ENCODE measurements at places on chromosomes 7 and 10.

DNA sequence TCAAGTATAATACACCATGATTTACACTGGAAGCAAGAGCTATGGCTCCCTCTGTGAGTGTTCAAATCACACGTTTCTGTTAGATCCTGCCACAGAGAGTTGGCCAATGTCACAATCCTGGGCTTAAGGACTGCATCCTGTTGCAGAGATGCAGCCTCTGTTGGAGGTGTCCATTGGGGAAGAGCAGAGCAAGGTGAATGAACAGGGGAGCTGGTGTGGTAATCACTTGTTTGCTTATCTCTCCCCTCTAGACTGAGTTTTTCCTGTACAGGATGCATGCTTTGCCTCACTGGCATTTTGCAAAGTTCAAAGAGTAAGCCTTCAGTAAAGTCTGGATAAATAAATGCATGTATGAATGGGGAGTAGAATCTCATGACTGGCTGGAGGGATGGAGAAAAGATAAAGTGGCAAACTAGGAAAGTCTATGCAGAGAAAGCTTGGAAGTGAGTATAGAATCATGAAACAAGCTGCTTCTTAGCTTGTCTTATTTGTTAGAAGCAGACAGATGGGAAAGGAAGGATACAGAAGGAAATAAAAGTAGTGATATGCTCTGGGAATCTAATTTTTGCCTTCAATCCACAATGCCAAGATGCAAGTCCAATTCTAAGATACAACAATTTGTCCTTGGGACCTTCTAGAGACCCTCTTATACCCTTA lies 605.9 kb downstream of the KCNMA1 start:
- no peak for DNase-seq

DNA sequence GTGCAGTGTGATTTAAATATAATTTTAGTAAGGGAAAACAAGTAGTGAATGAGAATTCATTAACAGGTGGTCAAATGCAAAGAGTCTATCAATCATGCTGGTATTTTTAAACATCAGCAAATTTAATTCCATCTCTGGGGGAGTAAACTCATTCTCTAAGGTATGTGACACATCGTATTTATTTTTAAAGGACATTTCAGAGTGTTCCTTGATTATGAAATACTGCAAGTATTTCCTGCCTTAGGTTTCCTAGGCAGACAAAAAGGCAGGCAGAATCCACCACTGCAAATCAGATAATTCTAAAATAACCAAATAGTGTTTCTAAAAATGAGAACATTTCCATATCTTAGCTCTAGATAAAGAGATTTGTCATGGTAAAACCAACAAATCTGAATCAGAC lies 193.8 kb downstream of the LRRTM3 start:
- DNase-seq = no peak

- no peak for DNase-seq
Measured at GRCh38 chr10:17352583-17352982, 101.8 kb downstream of the ST8SIA6 start.

GRCh38 chr7:37768611-37769010 lies 79.8 kb upstream of the NME8 start:
- DNase-seq = no peak

- DNase-seq = no peak
Measured at GRCh38 chr7:46716926-46717325, 795.9 kb upstream of the IGFBP3 start.

GRCh38 chr7:134834689-134835462 lies 55.4 kb downstream of the CALD1 start:
- DNase-seq = no peak

DNA sequence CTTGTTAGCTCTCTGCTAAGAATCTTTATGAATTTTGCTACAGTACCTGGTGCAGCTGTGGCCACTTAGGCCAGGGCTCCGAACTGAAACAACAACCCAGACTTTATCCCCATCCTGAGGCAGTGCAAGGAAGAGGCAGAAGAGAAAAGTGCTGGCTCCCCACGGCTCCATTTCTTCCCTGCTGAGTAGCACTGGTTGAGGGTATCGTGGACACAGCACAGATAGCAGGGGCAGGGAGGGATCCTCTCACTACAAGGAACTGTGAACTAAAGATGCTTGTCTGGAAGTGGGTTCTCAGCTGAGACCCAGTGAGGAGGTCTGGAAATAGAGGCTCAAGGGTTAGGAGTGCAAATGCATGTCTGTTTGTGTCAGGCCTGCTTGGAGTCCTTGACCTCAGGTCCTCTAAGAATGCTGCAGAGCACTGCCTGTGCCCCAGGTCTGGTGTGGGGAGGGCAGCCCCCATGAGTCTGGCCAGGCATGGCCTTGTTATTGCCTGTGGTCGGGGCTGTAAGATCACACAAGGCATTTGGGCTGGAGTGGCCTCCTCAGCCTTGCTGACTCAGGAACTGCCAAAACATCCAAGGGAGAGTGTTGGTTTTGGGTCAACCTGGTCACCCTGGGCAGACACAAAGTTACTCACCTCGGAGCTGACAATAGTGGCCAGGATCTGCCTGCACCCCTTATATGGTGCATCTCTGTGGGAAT lies 58.1 kb downstream of the DMBT1 start:
- peak; percentile 27 for DNase-seq

DNA sequence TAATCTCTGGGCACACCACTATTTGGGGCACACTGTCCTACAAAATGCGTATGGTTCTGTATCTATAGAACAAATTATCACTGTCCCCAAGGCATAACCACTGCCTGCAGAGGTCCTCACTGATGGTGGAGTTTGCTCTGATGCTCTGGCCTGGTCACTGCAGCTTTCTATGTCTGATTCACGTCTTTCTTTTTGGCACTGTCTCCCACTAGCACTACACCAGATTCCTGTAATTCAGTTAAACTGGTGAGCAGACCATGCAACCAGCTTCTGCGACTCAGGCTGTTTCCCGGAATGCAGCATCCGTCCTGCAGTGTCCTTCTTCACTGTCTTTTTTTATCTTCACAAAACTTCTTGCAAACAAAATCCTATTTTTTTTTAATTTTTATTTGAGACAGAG lies 112.8 kb downstream of the KLF6 start:
- DNase-seq = no peak

DNA sequence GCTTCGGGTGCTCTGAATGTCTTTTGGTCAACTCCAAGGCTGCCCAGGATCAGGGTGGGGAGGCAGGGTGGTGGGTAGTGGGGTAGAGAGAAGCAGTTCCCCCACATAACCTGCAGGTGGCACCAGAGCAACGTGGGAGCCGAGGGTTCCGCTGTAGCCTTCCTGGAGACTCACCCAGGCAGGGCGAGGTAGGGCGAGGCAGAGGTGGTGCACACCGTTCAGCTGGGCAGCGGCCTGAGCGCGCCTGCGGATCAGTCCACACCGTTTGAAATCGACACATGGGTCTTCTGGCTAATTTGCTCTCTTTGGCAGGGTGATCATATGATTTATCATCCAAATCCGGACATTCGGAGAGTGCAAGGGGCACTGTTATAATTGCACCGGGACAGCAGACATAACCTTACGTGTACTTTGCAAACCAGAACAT lies 41.4 kb upstream of the MAP3K8 start:
- DNase-seq = peak; percentile 91

GRCh38 chr7:3107228-3107763 lies 63.6 kb upstream of the CARD11 start:
- DNase-seq = no peak

DNA sequence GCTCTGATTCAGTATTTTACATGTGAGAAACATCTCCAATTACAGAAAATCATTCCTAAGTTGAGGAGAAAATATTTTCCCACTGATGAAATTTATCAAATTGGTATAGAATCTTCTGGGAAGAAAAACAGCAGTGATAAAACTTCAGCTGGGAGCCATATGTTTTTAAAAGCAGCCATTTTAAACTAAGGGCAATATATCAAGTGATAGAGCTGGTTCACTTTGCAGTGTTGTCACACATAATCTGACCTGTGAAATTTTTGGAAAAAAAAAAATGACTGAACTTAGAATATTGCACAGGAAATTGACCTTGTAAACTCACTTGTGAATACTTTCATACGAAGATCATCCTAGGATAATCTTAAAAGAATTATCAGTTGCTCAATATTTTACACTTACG lies 10.5 kb upstream of the EZH2 start:
- DNase-seq = no peak

DNA sequence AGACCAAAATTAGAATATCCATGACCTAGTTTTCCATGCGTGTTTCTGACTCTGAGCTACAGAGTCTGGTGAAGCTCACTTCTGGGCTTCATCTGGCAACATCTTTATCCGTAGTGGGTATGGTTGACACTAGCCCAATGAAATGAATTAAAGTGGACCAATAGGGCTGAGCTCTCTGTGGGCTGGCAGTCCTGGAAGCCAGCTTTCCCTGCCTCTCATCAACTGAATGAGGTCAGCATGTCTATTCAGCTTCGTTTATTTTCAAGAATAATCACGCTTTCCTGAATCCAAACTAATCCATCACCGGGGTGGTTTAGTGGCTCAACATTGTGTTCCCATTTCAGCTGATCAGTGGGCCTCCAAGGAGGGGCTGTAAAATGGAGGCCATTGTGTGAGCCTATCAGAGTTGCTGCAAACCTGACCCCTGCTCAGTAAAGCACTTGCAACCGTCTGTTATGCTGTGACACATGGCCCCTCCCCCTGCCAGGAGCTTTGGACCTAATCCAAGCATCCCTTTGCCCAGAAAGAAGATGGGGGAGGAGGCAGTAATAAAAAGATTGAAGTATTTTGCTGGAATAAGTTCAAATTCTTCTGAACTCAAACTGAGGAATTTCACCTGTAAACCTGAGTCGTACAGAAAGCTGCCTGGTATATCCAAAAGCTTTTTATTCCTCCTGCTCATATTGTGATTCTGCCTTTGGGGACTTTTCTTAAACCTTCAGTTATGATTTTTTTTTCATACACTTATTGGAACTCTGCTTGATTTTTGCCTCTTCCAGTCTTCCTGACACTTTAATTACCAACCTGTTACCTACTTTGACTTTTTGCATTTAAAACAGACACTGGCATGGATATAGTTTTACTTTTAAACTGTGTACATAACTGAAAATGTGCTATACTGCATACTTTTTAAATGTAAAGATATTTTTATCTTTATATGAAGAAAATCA lies 35.5 kb downstream of the CAV1 start:
- DNase-seq = no peak

DNA sequence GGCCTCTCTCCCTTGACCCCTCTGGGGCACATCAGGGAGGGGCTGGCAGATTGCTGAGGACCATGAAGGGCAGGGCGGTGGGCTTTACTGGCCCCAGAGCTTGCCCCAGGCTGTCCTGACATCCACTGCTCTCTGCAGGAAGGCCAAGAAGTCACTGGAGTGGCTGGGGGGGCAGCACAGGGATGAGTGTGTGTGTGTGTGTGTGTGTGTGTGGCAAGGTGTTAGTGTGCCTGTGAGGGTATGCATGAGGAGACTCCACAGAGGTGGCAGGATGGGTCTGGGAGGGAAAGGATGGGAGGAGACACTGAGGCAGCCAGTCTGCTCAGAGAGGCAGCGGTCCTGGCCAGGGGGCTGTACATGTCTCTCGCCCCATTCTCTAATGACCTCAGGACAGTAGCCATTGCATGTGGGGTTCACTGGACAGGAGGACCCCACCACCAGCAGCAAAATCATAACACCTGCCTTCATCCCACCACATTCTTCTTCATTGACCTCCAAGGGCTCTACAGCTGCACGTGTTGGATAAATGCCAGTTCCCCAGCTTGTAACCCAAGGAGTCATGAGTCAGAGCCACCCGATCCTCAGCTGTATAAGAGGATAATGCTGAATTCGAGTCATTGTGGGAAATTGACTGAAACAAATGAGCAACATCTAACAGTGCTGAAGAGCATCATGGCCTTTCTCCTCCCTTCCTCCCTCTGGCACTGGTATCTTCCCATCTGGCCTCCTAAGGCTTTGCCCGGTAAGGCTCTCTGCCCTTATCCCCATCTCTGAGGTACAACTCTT lies 720.5 kb downstream of the GRID1 start:
- DNase-seq = no peak

- no peak for DNase-seq
Measured at GRCh38 chr10:88157981-88158465, 294.6 kb downstream of the PTEN start.

- DNase-seq = no peak
Measured at GRCh38 chr7:36472141-36472729, 82.6 kb downstream of the ANLN start.

GRCh38 chr10:104076743-104077160 lies 8.9 kb downstream of the COL17A1 start:
- no peak for DNase-seq

DNA sequence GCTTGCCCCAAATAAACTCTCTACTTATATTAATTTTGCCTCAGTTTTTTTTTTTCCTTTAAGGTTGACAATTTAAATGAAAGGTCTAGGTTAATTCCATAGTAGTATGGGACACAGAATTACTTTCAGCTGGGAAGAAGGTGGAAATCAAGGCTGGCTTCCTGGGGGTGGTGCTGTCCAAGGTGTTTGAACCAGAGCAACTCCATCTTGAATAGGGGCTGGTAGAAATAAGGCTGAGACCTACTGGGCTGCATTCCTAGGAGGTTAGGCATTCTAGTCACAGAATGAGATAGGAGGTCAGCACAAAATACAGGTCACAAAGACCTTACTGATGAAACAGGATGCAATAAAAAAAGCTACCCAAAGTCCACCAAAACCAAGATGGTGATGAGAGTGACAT lies 1190.8 kb upstream of the AUTS2 start:
- no peak for DNase-seq

DNA sequence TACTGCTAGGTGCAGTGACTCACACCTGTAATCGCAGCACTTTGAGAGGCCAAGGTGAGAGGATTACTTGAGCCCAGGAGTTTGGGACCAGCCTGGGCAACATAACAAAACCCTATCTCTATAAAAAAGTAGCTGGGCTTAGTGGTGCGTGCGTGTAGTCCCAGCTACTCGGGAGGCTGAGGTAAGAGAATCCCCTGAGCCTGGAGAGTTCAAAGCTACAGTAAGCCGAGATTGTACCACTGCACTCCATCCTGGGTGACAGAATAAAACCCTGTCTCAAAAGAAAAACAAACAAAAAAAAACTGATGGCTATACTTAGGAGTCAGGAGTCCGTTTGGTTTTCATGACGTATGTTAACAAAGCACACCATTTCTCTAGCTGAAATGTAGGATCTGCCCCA lies 2.9 kb downstream of the SGMS1 start:
- no peak for DNase-seq

GRCh38 chr10:44439239-44439957 lies 54.5 kb upstream of the CXCL12 start:
- DNase-seq = no peak

GRCh38 chr10:86599729-86600128 lies 54.6 kb upstream of the OPN4 start:
- DNase-seq = peak; percentile 69

GRCh38 chr7:6332386-6332785 lies 60.0 kb upstream of the CYTH3 start:
- DNase-seq = no peak

- no peak for DNase-seq
Measured at GRCh38 chr7:2941216-2941859, 97.2 kb upstream of the GNA12 start.
